Stimulated activated naive CD4-positive, alpha-beta T cell treated with Interleukin-2 at 50 U/mL for 16 hours (primary cell): ENCODE measurements at places on chromosomes 3 and 15.

DNA sequence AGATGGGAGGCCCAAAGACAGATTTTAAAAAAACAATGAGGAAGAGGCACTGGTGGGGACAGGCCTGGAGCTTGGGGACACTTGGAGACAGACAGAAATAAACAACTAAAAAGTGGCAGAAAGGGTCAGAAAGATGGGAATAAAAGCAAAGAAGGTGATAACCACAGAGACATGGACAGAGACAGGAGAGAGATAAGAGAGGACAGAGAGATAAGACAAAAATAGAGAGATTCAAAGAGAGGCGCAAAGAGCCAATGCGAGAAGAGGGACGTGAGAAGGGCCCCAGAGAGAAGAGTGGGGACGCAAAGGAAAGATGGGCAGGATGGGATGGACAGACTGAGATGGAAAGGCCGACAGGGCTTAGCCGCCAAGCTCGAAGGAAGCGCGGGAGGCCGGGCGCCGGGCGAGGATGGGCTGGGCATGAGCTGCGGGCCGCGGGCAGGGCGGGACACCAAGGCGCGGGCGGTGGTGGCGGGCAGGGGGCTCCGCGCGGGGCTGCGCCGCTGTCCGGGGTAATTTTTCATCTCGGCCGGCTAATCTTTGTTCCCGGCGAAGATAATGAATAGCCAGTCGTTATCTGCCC is 3.1 kb upstream of the GATA2 start:
- DNase-seq, result no peak

DNA sequence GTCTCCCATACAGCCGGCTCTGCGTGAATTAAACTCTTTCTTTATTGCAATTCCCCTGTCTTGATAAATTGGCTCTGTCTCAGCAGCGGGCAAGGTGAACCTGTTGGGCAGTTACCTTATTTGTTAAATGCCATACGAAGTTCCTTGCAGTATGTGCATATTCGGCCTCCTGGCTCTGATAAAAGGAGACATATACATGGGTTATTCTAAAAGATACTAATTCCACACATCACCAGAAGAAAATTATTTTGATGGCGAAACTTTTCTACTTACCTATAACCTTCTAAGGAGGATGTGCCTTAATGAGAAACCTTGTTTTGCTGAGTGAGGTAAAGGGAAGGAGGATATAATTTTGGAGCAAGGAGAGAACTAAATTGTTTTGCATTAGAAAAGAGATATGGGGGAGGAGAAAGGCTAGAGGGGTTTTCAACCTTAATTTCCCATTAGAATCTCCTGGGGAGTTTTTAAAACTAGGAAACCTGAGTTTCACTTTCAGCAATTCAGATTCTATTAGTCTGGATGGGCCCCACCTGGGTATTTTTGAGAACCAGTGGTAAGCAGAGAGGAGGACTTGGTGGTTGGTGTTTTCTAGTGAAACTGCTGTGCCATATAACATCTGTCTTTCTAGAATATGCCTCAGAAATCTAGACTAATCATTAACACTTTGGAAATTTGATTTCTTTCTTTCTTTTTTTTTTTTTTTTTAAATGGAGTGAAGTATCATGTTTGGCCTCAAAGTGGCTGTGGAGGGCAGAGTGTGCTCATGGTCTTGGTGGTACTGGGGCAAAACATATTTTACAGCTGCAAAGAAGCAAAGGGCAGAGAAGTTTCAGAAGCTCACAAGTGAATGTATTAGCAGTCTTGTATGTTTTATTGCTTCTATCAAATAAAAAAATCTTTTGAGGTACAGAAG is 23.0 kb downstream of the NANOGP8 start:
- no peak for DNase-seq

DNA sequence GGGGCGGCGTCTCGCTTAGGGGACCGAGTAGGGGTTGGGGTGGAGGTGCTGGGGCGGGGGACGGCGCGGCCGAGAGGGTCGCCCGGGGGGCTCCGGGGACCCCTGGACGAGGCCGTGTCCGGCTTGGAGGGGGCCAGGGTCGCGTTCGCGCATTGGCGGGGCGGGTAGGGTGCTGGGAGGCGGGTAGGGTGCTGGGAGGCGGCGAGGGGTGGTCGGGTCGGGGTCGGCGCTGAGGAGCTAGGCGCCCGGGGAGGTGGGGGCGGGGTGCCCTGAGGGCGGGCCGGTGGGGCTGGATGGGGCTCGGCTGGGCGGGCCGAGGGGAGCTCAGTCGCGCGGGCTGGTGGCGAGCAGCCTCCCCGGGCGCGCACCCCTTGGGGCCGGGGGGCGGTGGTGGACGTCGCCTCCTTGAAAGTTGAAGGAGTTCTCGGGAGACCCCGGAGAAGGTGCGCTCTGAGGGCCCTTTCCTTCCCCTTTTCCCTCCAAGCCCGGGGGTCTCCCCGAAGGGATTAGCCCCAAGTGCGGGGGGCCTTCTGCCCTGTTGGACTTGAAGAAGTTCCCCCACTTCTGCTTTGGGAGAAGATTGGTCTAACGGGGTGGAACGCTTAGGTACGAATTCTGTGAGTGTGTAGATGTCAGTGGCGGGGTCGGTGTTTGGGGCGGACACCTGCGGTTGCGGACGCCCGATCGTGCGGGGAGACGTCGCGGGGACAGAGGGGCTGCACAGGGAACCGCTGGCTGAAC is 543 bp downstream of the MEF2A start:
- peak; percentile 36 for DNase-seq

GRCh38 chr15:77817434-77817833 is 184.7 kb upstream of the LINGO1 start:
- DNase-seq, result no peak

DNA sequence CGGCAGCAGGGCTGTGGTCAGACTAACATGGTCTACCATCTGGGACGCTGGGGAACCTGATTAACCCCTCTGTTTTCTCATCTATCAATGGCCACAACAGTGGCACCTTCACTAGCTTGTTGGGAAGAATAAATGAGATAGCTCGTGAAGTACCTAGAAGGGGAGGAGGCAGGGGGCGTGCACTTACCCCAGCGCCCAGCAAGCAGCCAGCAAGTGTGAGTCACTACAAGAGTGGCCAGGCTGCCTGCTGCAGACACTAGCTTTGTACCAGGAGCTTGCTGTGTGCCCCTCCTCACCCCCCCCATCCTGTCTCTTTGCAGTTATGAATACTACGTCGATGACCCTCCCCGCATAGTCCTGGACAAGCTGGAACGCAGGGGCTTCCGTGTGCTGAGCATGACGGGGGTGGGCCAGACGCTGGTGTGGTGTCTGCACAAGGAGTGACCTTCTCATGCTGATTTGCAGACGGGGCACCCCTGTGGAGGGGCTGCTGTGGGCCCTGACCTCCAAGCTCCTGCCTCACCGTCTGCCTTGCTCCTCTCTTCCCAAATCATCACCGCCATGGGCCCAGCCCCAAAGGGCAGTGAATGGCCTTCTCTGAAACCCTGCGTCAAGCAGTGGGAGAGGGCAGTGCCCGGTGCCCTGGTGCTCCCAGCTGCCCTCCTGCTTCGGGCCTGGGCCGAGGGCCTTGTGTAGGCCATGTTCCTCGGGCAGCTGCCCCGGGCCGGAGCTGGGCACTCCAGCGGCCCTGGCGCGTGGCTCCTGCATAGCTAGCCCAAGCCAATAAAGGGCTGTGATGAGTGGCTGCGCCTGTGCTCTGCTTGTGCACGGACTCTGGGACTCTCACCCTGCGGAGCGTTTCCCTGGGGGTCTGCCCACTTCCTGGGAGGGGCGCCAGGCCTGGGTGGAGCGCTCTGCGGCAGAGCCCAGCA is 2.6 kb upstream of the C15orf62 start:
- DNase-seq, result no peak

DNA sequence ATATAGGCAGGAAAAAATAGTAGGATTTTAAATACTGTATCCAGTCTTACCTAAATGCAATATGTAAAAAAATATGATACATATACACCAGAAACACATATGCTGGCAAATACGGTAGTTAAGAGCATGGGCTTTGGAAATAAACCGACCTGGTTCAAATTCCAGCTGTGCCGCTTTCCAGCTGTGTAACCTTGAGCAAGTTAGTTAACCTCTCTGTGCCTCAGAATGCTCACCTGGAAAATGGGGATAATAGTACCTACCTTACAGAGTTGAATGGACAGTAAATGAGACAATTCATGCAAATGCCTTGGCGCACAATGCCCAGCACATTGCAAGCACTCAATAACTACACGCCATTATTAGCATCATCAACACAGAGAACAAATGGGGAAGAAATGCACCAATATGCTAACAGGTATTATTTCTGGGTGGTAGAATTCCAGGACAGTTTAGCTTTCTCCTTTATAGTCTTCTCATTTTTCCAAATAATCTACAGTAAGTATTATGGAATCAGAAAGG is 50.6 kb downstream of the SUMF1 start:
- no peak for DNase-seq

DNA sequence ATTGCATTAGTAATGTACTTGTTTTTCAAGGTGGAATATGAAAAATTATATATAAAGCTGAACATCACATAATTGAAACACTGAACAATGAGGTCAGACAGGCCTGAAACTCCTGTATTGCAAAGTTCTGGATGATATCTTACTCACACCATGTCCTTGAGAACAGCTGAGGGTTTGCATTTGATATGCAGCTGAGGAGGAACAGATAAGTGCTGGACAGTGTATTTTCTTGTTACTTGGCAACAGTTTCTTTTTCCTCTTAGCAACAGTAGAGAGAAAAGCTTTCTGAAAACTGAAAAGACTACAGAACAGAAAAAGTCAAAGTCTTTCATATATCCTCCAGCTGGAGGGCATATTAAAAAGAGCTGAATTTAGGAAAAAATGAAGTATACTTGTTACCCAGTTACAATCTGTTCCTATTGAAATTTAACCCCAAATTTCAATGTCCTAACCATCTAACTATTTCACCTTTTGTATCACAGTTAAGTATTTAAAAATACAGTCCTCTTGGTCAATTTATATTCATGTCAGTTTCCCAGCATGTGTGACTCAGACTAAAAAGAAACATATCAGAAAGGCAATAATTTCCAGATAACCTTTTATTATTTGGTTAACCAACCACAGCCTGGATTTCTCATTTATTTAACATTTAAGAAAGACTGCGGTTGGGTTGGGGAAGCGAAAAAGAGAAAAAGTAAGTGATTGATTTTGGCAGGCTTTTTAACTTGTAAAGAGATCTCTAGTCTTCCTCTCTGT is 733.0 kb upstream of the DPPA4 start:
- no peak for DNase-seq

DNA sequence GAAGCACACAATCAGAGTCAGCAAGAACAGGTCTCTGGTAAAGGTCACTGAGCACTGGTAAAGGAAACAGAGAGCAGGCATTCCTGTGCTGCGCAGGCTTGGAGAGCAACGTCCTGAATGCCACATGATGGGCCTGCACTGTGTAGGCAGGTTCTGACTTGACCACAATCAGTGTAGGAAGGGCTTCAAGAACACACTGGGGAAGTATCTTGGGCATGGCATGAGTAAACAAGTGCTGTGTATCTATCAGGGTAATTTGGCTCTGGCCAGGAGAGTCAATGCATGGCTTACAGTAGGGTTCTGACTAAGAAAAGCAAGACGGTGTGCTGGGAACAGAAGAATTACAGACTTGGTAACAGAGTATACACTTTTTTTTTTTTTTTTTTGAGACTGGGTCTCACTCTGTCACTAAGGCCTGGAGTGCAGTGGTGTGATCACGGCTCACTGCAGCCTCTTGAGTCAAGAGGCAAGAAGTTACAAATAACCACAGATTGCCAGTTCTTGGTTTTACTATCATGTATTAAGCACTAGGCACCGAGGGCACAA is 30.6 kb downstream of the TBC1D2B start:
- peak; percentile 28 for DNase-seq

DNA sequence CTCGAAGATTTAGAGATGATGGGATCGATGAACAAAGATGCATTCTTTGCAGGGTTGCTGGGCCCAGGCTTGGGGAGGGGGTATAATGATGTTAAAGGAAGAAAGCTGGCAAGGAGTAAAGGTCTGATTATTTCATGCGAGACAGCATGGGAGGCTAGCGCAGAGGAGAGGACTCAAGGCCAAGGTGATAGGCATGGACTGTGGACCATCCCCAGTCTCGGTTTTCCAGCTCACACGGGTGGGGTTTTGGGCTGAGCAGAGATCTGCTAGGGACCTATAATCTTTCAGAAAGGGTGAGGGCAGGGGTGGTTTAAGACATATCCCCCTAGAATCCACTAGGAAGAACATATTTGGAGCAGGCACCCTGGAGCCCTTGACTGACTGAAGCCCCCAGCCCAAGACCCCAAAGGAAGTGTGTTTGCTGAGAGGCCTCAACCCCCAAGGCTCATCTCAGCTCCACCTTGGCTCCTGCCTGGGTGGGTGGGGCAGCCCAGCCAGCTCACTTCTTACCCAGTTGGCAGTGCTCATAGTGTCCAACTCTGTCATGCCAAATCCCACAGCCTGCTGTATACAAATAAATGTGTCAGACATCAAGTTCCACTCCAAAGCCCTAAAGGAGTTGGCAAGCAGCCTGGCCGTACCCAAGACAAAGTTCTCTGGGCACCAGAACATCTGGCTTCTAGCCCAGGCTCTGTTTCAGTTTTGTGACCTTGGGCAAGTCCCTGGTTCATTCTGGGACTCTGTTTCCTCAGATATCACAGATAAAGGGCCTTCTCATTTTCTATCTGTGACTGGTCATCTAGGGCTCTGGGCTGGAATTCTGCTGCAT is 17.9 kb downstream of the ACSBG1 start:
- DNase-seq, result no peak

- no peak for DNase-seq
Measured at GRCh38 chr15:32844118-32844711, 126.4 kb downstream of the GREM1 start.

GRCh38 chr15:80695911-80696661 is 976 bp downstream of the ABHD17C start:
- peak; percentile 5 for DNase-seq

DNA sequence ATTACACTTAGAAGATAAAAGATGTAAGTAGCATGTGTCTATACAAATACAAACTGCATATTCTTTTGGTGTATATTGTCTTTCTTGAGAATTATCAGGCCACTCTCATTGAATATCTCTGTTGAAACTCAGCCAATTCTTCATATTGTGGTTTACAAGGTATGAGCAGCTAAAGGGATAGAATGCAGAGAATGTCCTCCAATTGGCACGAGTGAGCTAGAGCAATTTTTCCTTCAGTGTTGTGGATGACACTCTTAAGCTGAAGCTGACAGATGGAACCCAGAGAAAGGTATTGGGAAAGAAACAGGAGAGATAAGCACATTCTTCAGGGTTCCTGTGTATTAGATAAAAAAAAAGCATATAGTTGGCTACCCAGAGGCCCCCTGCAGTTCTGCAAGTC is 453.1 kb downstream of the EPHA3 start:
- no peak for DNase-seq

DNA sequence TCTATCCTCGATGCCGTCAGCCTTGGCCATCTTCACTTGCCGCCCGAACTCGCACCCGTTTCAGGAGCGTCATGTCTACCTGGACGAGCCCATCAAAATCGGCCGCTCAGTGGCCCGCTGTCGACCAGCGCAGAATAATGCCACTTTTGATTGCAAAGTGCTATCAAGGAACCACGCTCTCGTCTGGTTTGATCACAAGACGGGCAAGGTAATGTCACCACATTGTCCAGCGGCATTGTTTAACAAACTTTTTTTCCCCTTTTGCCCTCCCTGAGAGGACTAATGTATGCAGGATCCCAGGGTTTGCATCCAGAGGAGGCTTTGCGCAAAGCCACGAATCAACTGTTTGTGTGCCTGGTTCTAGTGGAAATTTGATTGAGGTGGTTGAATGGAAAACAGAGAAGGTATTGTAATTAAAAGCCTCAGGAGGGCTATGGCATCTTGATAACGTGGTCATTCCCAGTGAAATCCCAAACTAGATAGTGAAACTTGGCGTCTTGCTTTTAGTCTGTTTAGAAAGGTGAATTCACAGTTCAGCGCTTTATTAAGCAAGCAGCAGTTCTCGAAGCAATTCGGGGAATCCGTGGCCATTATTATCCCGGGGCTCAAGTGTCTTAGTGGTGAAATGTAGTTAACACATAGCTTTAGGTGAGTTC is 1.7 kb downstream of the SLMAP start:
- DNase-seq, result no peak

- DNase-seq, result no peak
Measured at GRCh38 chr3:44055951-44056350, 185.7 kb upstream of the TOPAZ1 start.
